AG09309 (cell line): ENCODE measurements at places on chromosomes 11 and 22.

GRCh38 chr11:18368221-18368620 is 26.1 kb upstream of the LDHA start:
- DNase-seq: no peak

- DNase-seq: no peak
Observed at GRCh38 chr11:80414181-80415165, 973.6 kb upstream of the TENM4 start.

DNA sequence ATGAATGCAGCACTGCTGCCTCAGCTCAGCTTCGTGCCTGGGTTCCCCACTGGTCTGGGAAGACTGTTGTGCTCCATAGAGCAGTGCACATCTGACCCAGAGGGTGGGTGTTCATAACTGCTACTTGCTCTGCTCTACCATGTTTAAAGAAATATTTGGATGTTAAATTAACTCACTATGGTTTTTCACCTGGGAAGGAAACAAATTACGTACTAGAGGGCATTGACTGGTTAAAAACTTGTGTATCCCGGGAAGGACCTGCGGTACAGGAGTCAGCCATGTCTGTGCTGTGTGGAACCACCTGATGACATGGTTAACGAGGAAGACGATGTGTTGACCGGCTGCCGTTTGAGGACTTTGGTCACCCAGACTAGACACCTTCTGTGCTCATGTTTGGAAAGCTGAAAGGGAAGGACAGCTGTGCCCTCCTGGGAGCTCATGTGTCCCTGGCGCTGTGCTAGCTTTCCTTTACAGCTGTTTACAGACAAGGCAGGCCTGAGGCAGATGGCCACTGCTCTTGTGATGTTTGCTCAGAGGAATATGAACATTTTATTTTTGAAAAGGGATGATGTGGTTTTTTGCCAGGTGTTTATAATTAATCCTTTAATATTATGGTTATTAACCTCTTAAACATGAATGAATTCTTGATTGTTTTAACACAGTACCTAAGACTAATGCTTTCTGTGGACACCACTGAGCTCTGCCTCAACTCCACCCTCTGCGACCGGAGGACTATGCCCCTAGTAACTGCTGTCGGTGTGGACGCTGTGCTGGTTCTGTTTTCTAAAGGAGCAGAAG is 14.3 kb upstream of the AIFM3 start:
- no peak for DNase-seq

DNA sequence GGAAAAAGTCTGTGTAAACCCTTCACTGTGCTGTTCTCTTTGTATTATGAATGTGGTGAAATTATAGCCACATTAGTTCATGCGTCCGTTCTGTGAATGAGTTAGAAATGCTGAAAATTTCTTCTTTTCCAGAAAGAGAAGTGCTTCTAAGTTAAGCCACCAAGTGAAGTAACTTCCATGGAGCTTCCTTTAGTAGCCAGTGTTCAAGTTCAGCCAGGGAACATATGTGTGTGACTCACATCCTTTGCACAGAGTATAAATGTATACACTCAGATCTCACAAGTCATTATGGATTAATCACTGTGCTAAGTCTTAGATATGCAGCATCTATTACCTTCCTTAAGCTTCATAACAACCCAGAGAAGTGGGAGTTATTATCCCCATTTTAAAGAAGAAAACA is 3.1 kb upstream of the MMP8 start:
- DNase-seq: no peak

DNA sequence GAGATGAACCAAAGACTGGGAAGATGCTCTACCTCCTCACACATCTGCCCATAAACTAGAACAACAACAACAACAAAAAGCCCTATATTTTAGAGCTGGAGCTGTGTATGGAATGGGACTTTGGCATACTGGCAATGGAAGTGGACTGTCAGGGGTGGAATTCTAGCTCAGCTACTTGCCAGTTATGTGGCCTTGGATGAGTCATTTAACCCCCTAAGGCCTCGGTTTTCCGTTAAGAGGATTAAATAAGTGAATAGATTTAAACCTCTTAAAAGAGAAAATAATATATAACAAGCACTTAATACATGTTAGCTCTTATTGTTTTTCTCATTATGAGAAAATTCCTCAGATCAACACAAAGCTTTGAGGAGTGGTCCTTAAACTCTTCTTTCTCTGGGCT is 195.0 kb downstream of the KIF18A start:
- DNase-seq: no peak

- DNase-seq: no peak
Observed at GRCh38 chr22:46107753-46108563, 42.4 kb upstream of the PPARA start.

GRCh38 chr11:4484310-4484709 is 1.9 kb downstream of the OR52K1 start:
- no peak for DNase-seq

- peak; percentile 44 for DNase-seq
Observed at GRCh38 chr11:60831501-60832079, 10.3 kb upstream of the CCDC86 start.

DNA sequence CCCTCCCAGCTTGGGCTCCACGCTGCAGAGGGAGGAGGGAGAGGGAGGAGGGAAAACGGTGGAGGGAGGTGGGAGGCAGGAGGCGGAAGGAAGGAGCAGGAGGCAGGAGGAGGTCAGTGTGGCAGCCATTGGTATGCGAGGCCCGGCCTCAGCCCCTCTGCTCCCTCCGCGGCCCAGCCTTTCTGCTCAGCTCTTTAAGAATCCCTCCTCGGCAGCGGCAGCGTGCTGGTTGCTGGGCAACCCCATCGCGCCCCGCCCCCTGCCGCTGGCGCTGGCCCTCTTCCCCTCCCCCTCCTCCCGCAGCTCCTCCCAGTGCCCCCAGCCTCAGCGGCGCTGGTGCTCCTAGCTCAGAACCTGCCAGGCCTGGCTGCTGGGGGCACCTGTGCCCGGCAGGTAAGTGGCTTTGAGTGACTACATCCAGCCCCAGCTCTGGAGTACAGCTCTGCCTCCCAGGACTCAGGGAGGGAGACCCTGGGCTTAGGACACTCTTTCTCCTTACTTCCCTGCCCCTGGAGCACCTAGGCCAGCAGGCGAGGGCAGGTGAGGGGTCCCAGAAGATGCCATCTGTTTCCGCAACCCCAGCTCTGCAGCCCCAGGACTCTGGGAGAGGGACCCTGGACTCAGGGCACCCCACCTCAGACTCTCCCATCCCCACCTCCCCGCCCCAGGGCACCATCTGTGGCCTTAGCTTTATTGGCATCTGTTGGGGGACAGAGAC is 7.2 kb upstream of the FLRT1 start:
- DNase-seq: no peak

GRCh38 chr11:8199676-8200075 is 30.9 kb upstream of the RIC3 start:
- no peak for DNase-seq

DNA sequence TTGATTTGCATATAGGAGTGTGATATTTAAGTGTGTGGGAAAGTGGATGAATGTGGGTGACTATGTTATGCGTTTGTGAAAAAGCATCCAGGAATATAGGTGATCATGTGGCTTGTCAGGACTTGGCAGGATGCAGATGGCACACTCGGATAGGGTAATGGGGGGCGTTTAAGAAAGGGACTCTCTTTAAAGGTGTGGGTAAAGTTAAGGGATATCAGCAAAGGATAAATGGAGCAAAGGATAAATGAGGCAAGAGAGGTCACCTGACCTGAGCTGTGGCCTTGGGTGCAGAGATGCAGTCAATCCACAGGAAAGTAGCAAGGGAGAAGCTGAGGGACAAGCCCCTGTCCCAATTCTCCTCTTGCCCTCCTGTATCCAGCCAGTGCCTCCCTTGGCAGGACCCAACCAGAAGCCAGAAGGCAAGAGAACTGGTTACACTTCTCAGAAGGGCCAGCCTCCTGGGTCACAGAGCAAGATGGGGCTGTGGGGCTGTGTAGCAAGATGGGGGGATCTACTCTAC is 47.5 kb upstream of the GRAMD1B start:
- no peak for DNase-seq

- no peak for DNase-seq
Observed at GRCh38 chr22:20721409-20722218, 52.3 kb upstream of the SERPIND1 start.

GRCh38 chr11:102683277-102683676 is 22.3 kb downstream of the MMP27 start:
- DNase-seq: no peak

- DNase-seq: no peak
Observed at GRCh38 chr11:34331736-34332135, 26.1 kb downstream of the ABTB2 start.

GRCh38 chr11:64607381-64607985 is 16.5 kb downstream of the SLC22A12 start:
- DNase-seq: no peak

- no peak for DNase-seq
Observed at GRCh38 chr22:40276996-40277823, 69.1 kb upstream of the ADSL start.

GRCh38 chr22:44523981-44524759 is 26.1 kb upstream of the RTL6 start:
- peak; percentile 93 for DNase-seq

- DNase-seq: peak; percentile 21
Observed at GRCh38 chr11:110251836-110252235, 44.6 kb downstream of the RDX start.
